ENCODE measurements at places on chromosomes 1 and 21.

DNA sequence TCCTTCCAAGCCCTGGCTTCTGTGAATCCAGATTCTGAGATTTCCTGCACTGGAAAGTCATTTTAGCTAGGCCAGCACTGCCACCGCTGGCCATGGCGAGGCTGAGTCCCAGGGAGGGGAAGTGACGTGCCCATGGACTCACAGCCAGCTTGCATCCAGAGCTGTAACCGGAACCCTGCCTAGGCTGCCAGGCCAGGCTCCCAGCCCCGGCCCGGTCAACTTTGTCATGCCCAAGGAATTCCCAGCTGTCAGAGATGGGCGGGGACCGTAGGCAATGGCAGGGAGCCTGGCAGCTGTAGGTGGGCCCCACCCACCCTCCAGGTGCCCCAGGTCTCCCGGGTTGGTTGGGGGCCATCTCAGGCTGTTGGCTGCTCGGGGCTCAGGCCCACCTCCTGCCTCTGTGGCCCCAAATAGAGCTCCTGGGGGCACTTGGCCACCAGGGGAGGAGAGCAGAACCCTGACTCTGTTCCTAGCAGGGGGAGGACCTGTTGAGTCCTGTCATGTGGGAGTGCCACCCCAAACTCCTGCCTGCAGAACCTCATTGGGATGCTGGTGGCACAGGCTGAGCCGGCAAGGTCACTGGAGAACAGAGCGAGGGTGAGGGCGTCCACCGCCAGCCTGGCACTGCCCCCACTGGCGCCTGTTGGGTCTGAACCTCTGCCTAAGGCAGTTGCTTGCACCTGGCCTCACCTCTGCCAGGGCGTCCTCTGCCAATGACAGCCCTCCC, 57.8 kb downstream of the FOXO6 start:
- DNase-seq, result peak; percentile 78

GRCh38 chr1:35190784-35191183, 2.2 kb downstream of the SFPQ start:
- DNase-seq, result no peak

DNA sequence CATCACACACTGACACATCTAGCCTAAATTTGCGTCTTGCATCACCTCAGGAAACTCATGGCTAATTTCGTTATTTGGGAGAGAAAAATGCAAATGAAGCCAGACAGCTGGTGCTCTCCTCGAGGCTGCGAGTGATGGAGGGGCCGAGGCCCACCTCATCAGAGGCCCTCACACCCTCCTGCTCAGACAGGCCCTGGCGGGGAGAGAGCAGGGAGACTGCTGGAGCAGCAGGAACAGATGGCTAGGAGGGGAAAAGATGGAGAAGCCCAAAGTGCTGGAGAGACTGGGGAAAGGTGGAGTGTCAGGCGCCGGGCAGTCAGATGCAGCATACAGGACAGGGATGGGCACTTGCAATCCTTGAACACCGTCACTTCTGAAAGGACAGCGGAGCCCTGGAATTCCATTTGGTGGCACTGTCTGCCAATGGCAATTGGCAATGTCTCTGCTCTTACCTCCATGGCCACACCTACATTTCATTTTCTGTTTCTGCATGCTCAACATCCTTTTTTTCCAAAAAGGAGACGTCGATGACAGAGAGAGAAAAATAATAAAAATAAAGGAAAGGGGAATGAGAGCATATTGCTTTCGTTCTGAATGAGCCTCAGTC, 286.2 kb downstream of the SPATA17 start:
- DNase-seq, result peak; percentile 8

DNA sequence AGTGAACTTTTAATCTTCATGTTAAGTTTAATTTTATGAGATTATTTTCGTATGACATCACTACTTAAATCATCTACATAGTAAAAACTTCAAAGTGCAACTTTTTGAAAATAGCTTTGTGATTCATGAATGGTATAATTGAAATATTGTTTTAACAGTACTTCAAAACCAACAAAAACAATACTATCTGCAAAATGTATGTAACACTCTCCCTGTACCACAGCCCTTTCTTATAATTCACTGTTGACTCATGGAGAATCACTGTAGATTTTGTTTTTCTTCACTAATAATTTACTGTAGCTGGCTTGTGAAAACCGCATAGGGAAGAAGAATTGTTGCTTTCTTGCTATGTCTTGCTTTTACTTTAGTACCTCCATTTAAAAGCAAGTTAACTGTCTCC, 301.4 kb upstream of the ADAMTS5 start:
- no peak for DNase-seq

- DNase-seq, result no peak
Observed at GRCh38 chr1:3638027-3638426, 11.9 kb downstream of the WRAP73 start.

Measured in small intestine (tissue), 16 donors.